ENCODE measurements at places on chromosomes 5 and 9. TPM values are rescaled to one million over a fixed set of nuclear protein-coding genes. Genes with fewer than 3 reads are reported as not detected.

Gene FOXD4L6
- total RNA-seq, result not detected

Gene MAT2B
- 89.1 TPM for total RNA-seq

Gene TAF11L5
- not detected for total RNA-seq

Gene MEGF10
- 0.80 TPM for total RNA-seq

Gene ZBTB34
- 5.5 TPM for total RNA-seq

Gene LCN9
- total RNA-seq, result not detected

Gene FGFR4
- total RNA-seq, result 0.57 TPM

Gene HAND1
- total RNA-seq, result not detected

Gene EXD3
- 0.86 TPM for total RNA-seq

Gene ADGRV1
- total RNA-seq, result 10.6 TPM

Gene TMEM232
- total RNA-seq, result not detected

Gene TRIM7
- total RNA-seq, result 6.7 TPM

Gene NUTM2G
- total RNA-seq, result under 0.01 TPM

Gene NINJ1
- total RNA-seq, result 18.2 TPM

Gene TESK1
- 6.1 TPM for total RNA-seq

Gene ERAP2
- 82.6 TPM for total RNA-seq

Gene OR1B1
- not detected for total RNA-seq

Gene ANKRD34B
- total RNA-seq, result 0.06 TPM

Gene TAS2R1
- total RNA-seq, result not detected

Gene NOTCH1
- 4.4 TPM for total RNA-seq

Gene DBH
- not detected for total RNA-seq

Gene QRFP
- total RNA-seq, result not detected

Gene SLC45A2
- not detected for total RNA-seq

Gene NPR3
- total RNA-seq, result 0.86 TPM

Gene SV2C
- total RNA-seq, result 0.03 TPM

Gene ADCY2
- 0.48 TPM for total RNA-seq

Gene CAMK2A
- total RNA-seq, result not detected

Gene LTC4S
- total RNA-seq, result not detected

Gene TMC1
- not detected for total RNA-seq

Gene EFNA5
- 4.1 TPM for total RNA-seq

All from Daoy (cell line).